Activated T-helper 2 cell treated with anti-CD3 and anti-CD28 coated beads, Interferon-gamma antibody, Interleukin-2, Interleukin-4, amounts not matched to agents 10 μg/mL and 5 μg/mL and 100 μg/mL, durations not matched to agents 14 hours and 24 hours and 36 hours (primary cell): ENCODE measurements at places on chromosomes 5 and 9. TPM values are rescaled to one million over a fixed set of nuclear protein-coding genes. Genes with fewer than 3 reads are reported as not detected.

GRIN1 gene
- 0.07 TPM in 1 of 2 replicates, not detected in the other for total RNA-seq

PCDHB2 gene
- 0.11 and 0.25 TPM in 2 replicates for total RNA-seq

- no peaks in the 10 kb centered on the region for H3K4me1 ChIP-seq
- no peak overlapping the region for H3K4me3 ChIP-seq
- no peak overlapping the region for H3K27ac ChIP-seq
- DNase-seq: no peak
- H3K27me3 ChIP-seq: no peaks in the 10 kb centered on the region
These were observed 851.7 kb upstream of the DMAC1 start for GRCh38 chr9:8651070-8651845.

DNA sequence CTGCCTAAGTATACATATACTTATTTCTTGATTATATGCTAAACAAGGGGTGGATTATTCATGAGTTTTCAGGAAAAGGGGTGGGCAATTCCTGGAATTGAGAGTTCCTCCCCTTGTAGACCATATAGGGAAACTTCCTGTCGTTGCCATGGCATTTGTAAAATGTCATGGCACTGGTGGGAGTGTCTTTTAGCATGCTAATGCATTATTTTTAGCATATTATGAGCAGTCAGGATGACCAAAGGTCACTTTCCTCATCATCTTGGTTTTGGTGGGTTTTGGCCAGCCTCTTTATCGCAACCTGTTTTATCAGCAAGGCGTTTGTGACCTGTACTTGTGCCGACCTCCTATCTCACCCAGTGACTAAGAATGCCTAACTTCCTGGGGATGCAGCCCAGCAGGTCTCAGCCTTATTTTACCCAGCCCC lies 80.9 kb downstream of the ALDH7A1 start:
- H3K4me1 ChIP-seq: peaks cover 2% of the 10 kb centered on the region
- DNase-seq: no peak
- H3K27me3 ChIP-seq: peaks cover 3% of the 10 kb centered on the region

DNA sequence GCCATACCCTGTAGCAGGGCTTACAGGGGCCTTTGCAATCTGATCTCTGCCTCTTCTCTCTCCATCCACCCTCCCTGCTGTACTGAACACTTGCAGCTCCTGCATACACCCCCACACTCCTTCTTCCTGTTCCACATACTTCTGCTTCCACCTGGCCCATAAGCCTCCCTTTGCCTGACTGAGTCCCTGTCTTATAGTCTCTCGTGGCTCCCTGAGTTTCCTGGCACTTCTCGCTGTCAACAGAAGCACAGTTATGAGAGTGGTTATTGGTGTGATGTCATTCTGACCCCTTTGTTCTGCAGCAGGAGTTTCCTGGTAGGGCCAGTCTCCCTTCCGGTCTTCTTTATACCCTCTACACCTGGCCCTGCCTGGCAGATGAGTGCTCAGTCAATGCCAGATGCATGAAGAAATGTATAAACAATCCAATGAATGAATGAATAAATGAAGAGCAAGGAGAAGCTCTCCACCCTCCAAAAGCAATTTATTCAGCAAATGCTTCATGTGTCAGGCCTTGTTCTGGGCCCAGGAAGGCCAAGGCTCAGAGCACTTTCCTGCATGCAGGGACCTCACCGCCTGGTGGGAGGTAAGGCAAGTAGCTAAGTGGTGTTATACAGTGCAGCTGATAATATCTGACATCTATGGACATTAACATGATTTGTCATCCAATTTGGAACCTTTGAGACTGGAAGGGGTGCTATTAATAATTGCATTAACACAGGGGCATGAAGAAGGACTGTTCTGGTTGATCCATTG lies 20.5 kb upstream of the CSF1R start:
- H3K27me3 ChIP-seq: peaks cover 10% of the 10 kb centered on the region
- no peak overlapping the region for H3K4me3 ChIP-seq
- DNase-seq: no peak
- no peaks in the 10 kb centered on the region for H3K36me3 ChIP-seq
- H3K4me1 ChIP-seq: no peaks in the 10 kb centered on the region
- H3K27ac ChIP-seq: no peak overlapping the region

- no peaks in the 10 kb centered on the region for H3K27me3 ChIP-seq
- H3K4me1 ChIP-seq: no peaks in the 10 kb centered on the region
- no peaks in the 10 kb centered on the region for H3K36me3 ChIP-seq
- H3K27ac ChIP-seq: no peak overlapping the region
- no peak for DNase-seq
These were observed 2295.0 kb upstream of the ACO1 start for GRCh38 chr9:30089428-30089827.

ODF2 gene
- total RNA-seq: 61.5 and 64.4 TPM in 2 replicates

- H3K36me3 ChIP-seq: no peaks in the 10 kb centered on the region
- H3K4me1 ChIP-seq: peaks cover 2% of the 10 kb centered on the region
- H3K27ac ChIP-seq: no peak overlapping the region
- H3K27me3 ChIP-seq: peaks cover 15% of the 10 kb centered on the region
These were observed 58.0 kb downstream of the ZNF510 start for GRCh38 chr9:96719921-96720320.

DNA sequence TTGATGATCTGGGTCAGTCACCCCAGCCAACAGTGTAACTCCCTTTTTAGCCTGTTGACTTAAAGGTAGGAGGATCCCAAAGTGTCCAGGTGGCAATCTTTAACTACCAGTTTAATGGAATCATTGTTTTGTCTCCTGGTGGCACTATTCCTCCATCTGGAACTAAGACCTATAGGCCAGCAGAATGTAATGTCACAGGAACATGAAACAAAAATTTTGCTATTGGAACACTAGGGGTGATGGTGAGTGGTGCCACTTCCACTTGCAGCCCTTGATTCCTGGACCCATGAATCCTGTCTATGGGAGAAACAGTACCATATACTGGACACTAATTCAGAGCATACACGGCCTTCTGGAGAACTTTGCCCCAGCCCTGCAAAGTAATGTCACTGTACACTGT lies 219.5 kb upstream of the RASA1 start:
- H3K4me3 ChIP-seq: no peak overlapping the region
- no peak overlapping the region for H3K27ac ChIP-seq
- DNase-seq: no peak
- peaks cover 3% of the 10 kb centered on the region for H3K36me3 ChIP-seq
- peaks cover 12% of the 10 kb centered on the region for H3K27me3 ChIP-seq

IL5 gene
- 100.0 and 113 TPM in 2 replicates for total RNA-seq

ENTPD2 gene
- total RNA-seq: not detected in 2 replicates

DNA sequence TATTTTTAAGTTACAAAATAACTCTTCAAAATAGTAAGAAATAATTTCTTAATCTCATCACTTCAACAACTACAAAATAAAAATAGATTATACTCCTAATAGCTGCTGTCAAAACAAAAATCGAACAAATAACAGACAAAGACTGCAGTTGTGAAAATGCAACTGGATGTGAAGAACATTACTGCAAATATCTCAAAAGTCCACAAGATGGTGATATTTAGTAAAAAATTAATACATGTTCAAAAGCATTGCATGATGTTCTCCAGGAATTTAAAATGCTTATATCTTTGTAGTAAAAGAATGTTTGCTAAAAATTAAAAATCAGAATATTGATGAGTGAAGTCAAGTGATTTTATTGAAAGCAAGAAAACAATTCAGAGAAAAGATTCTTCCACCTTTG lies 66.2 kb downstream of the MPDZ start:
- no peaks in the 10 kb centered on the region for H3K36me3 ChIP-seq
- H3K27ac ChIP-seq: no peak overlapping the region
- H3K4me3 ChIP-seq: no peak overlapping the region

DNA sequence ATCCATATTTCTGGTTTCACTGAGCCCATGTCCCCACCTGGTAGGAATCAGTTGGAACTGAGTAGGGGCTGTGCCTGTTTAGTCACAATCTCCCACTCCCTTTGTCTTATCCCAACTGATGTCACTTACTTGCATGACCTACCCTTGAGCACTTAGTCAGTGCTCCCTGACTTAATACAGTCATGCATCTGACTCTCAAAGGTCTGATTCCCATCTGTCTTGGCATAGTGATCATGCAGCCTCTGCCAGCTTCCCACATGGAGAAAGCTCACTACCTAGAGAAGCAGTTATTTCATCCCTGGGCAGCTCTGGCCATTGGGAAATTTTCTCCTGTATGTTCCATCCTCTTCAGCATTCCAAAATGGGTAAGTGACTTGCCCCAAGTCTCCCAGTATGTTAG lies 24.8 kb downstream of the ABLIM3 start:
- no peak for DNase-seq
- H3K27ac ChIP-seq: no peak overlapping the region
- no peaks in the 10 kb centered on the region for H3K4me1 ChIP-seq
- H3K4me3 ChIP-seq: no peak overlapping the region
- peaks cover 26% of the 10 kb centered on the region for H3K27me3 ChIP-seq

LSM11 gene
- 8.7 and 8.9 TPM in 2 replicates for total RNA-seq

DNA sequence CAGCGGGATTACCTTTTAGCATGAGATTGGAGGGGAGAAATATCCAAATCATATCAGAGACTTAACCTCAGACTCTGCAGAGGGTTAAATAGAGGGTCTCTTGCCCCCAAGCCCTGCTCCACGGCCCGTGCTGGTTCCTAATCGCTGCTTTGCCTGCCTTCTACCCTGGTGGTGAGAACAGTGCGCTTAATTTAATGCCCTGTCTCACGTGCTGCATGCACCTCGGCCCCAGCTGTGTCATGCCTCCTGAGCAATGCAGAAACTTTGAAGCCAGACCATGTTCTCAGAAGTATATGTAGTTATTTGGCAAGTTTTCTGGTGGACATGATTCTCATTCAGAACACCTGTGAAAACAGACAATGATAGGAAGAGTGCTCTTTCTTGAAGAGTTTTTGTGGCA lies 1.4 kb downstream of the OTULIN start:
- H3K4me3 ChIP-seq: peak overlapping the region; percentile 93
- no peaks in the 10 kb centered on the region for H3K27me3 ChIP-seq
- peak overlapping the region; percentile 80 for H3K27ac ChIP-seq
- H3K4me1 ChIP-seq: peaks cover 52% of the 10 kb centered on the region
- peak; percentile 26 for DNase-seq
- peaks cover 57% of the 10 kb centered on the region for H3K36me3 ChIP-seq

TMEM171 gene
- not detected in 2 replicates for total RNA-seq

- no peaks in the 10 kb centered on the region for H3K4me1 ChIP-seq
- H3K27me3 ChIP-seq: no peaks in the 10 kb centered on the region
- no peaks in the 10 kb centered on the region for H3K36me3 ChIP-seq
- no peak for DNase-seq
These were observed 237.5 kb downstream of the CHSY3 start for GRCh38 chr5:130141659-130142320.

- H3K36me3 ChIP-seq: no peaks in the 10 kb centered on the region
- no peaks in the 10 kb centered on the region for H3K4me1 ChIP-seq
- H3K27ac ChIP-seq: no peak overlapping the region
- H3K27me3 ChIP-seq: peaks cover 7% of the 10 kb centered on the region
- no peak overlapping the region for H3K4me3 ChIP-seq
- DNase-seq: no peak
These were observed 25.8 kb upstream of the RNF130 start for GRCh38 chr5:180097163-180097894.

SHOC1 gene
- not detected in 2 replicates for total RNA-seq

FRMD3 gene
- total RNA-seq: 0.34 and 0.51 TPM in 2 replicates

GLDC gene
- total RNA-seq: 1.0 and 1.4 TPM in 2 replicates

DNA sequence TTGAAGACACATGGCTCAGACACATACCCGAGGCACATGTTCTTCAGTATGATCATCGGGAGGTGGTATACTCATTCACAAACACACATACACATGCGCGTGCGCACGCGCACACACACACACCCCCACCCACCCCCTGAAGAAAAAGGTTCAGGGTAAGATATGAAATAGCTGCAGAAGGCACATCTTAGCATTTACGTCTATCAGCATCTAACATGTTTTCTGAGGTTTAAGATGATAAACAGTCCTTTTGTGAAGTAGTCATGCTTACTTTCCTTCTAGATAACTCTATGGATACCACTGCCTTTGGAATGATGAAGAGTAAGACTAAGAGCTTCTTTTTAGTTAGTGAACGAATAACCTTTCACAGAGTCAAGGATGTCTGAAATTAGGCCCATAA lies 105.1 kb upstream of the GNA14 start:
- H3K36me3 ChIP-seq: peaks cover 28% of the 10 kb centered on the region
- H3K27me3 ChIP-seq: no peaks in the 10 kb centered on the region
- H3K4me3 ChIP-seq: no peak overlapping the region
- no peak for DNase-seq

RBM18 gene
- 19.4 and 21.9 TPM in 2 replicates for total RNA-seq

- H3K4me3 ChIP-seq: no peak overlapping the region
- H3K27ac ChIP-seq: no peak overlapping the region
- H3K27me3 ChIP-seq: peaks cover 2% of the 10 kb centered on the region
- no peak for DNase-seq
These were observed 31.0 kb downstream of the CYSTM1 start for GRCh38 chr5:140205952-140206351.

GPX8 gene
- total RNA-seq: not detected in 2 replicates

SV2C gene
- 0.05 and 0.32 TPM in 2 replicates for total RNA-seq

FST gene
- total RNA-seq: not detected in 2 replicates

CCNG1 gene
- 87.8 and 89.4 TPM in 2 replicates for total RNA-seq

PDGFRB gene
- total RNA-seq: 0.46 and 1.3 TPM in 2 replicates

UBE2QL1 gene
- total RNA-seq: 0.67 and 0.68 TPM in 2 replicates

- peaks cover 57% of the 10 kb centered on the region for H3K36me3 ChIP-seq
- peaks cover 3% of the 10 kb centered on the region for H3K4me1 ChIP-seq
- no peaks in the 10 kb centered on the region for H3K27me3 ChIP-seq
- no peak overlapping the region for H3K4me3 ChIP-seq
- no peak for DNase-seq
These were observed 90.1 kb downstream of the STARD4 start for GRCh38 chr5:111422245-111422644.

- H3K4me1 ChIP-seq: peaks cover 7% of the 10 kb centered on the region
- H3K4me3 ChIP-seq: no peak overlapping the region
- DNase-seq: no peak
- no peak overlapping the region for H3K27ac ChIP-seq
These were observed 83.0 kb upstream of the IFNE start for GRCh38 chr9:21565155-21565554.

- H3K27ac ChIP-seq: no peak overlapping the region
- H3K36me3 ChIP-seq: no peaks in the 10 kb centered on the region
- H3K27me3 ChIP-seq: peaks cover 44% of the 10 kb centered on the region
- peaks cover 11% of the 10 kb centered on the region for H3K4me1 ChIP-seq
- H3K4me3 ChIP-seq: no peak overlapping the region
These were observed 28.8 kb upstream of the CDC23 start for GRCh38 chr5:138241688-138242571.

- DNase-seq: no peak
- no peaks in the 10 kb centered on the region for H3K27me3 ChIP-seq
- no peaks in the 10 kb centered on the region for H3K36me3 ChIP-seq
- H3K27ac ChIP-seq: no peak overlapping the region
- no peak overlapping the region for H3K4me3 ChIP-seq
- H3K4me1 ChIP-seq: peaks cover 10% of the 10 kb centered on the region
These were observed 132.9 kb downstream of the RXRA start for GRCh38 chr9:134459164-134459563.

- no peak for DNase-seq
- H3K27me3 ChIP-seq: peaks cover 25% of the 10 kb centered on the region
These were observed 137.9 kb upstream of the SLC24A2 start for GRCh38 chr9:19926774-19927173.

DNA sequence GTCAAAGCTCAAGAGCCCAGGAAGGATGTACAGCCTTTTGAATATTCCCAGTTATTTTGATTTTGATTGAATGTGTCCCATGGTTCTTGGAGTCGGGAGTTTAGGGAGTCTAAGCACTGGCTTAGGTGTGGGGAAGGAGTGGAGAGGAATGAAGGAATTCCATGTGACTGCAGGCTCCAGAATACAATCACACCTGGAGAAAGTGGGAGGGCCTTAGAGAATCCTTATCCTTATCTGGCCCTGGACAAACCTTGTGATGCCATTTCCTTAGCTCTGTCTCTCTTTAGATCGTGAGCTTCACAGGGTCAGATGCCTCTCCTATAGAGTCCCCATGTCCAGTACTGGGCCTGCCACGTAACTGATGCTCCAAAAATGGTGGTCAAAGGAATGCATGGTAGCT lies 4.2 kb upstream of the EEIG1 start:
- no peaks in the 10 kb centered on the region for H3K36me3 ChIP-seq
- H3K27ac ChIP-seq: no peak overlapping the region
- H3K27me3 ChIP-seq: no peaks in the 10 kb centered on the region
- no peak for DNase-seq
- no peak overlapping the region for H3K4me3 ChIP-seq
- peaks cover 28% of the 10 kb centered on the region for H3K4me1 ChIP-seq
